ENCODE measurements at places on chromosomes 7 and 10.

DNA sequence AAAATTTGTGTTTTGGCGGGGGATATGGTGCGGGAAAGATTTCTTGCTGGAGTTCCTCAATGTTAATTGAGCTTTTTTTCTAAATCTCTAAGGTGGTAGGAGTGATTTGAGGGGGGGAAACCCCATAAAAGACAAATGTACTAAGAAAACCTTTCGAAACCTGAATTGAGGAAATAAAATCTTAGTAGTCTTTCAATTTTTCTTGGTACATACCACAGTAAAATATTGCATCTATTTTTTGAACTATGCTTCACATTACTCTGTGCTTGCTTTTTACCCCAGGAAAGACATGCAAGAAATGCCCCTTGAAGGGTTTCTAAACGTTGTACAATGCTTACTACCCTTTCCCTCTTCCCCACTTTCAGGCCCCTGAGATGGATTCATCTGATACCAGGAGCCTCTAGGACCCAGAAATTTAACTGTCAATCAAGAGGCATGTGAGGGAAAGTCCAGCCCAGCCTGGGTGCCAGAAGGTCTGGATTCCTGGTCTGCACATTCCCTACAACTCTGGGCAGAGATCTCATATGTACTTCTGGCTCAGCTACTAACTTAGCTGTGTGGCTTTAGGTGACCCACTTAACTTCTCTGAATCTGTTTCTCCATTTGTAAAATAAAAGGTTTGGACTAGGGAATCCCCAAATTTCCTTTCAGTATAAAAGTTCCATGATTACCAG lies 5.8 kb upstream of the PDCD4 start:
- DNase-seq, result no peak

- DNase-seq, result no peak
Observed at GRCh38 chr7:77425101-77426051, 9.2 kb upstream of the GSAP start.

GRCh38 chr7:30800785-30801252 lies 29.6 kb downstream of the MINDY4 start:
- peak; percentile 61 for DNase-seq

DNA sequence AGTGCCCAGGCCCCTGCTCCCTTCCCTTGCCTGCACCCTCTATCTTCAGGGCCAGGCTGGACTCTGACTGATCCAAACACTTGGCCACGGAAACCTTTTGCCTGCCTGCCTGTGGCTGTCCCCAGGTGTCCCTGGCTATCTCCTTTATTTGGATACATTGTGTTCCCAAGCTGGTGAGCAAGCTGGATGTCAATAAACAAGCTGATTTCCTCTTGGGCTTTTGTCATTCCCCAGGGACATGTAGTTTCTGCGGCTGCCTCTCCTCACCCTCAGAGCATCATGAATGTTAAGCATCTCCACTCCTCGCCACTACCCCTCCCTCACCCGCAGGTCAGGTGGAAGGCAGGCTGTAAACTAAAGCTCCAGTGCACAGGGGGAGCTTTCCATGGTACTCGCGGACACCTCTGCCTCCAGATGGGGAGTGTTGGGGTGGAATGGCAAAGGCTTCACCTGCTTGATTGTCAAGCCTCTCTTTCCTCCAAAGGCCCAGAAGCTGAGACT lies 6.9 kb downstream of the GHRHR start:
- DNase-seq, result no peak

- DNase-seq, result no peak
Observed at GRCh38 chr10:119655566-119656001, 4.4 kb downstream of the BAG3 start.

Measured in anterior cingulate cortex (tissue), 58 donors.